HFFc6 (cell line): ENCODE measurements at places on chromosomes 7 and 10. TPM values are rescaled to one million over a fixed set of nuclear protein-coding genes. Genes with fewer than 3 reads are reported as not detected.

Gene PON1
- total RNA-seq: not detected in 3 replicates

Gene FBXL13
- 0.55 and 0.71 TPM in 2 replicates for total RNA-seq

- peaks cover 15% of the 10 kb centered on the region for H3K36me3 ChIP-seq
- H3K4me3 ChIP-seq: no peak overlapping the region
- H3K27me3 ChIP-seq: peaks cover 23% of the 10 kb centered on the region
- H3K27ac ChIP-seq: peak overlapping the region; percentile 65
Measured at GRCh38 chr10:79292891-79293746, 54.1 kb upstream of the PPIF start.

DNA sequence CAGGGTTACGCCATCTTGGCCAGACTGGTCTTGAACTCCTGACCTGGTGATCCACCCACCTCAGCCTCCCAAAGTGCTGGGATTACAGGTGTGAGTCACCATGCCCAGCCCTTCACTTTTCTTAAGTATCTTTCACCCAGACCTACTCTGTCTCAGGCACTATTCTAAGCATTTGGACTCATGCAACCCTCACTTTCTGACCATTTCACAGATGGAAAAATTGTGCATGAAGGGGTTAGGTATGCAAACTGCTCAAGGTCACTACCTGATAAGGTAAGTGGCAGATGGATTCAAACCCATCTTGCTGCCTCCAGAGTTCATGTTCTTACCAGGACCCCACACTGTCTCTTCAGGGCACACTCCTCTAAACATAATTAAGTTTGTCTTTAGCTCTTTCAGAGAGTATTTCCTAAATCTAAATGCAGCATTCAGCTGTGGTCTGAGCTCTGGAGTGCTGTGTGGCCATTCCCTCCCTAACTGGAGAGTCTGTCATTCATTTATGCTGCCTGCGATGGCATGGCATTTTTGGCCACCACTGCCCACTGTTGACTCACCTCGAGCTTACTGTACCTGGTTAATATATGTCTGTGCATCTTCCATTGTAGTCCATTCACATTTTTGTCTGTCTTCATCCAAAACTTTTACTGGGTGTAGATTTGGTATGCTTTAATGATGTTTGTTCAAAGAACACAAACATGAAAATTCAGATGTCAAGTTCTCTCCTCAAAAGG is 88.4 kb downstream of the CCDC71L start:
- no peaks in the 10 kb centered on the region; the same call in 1 of the 2 replicates for H3K27me3 ChIP-seq
- 0 out of 2 replicates have a peak, but pooled peaks cover 4% of the 10 kb centered on the region for H3K36me3 ChIP-seq
- DNase-seq: no peak

- no peaks in the 10 kb centered on the region for H3K27me3 ChIP-seq
- peaks cover 68% of the 10 kb centered on the region for H3K4me1 ChIP-seq
- no peak overlapping the region for H3K27ac ChIP-seq
- H3K4me3 ChIP-seq: no peak overlapping the region
- no peak for DNase-seq
- peaks cover 21% of the 10 kb centered on the region for H3K36me3 ChIP-seq
Measured at GRCh38 chr7:34067005-34067778, 161.9 kb downstream of the BMPER start.

Gene CALCR
- total RNA-seq: not detected in 3 replicates

- H3K27me3 ChIP-seq: peaks cover 2% of the 10 kb centered on the region
- H3K4me3 ChIP-seq: peak overlapping the region; percentile 91
- peak overlapping the region; percentile 55 for H3K27ac ChIP-seq
- DNase-seq: peak; percentile 18
Measured at GRCh38 chr7:2520131-2520760, 672 bp downstream of the LFNG start.

Gene AASS
- total RNA-seq: 8.0 to 9.0 TPM (median 8.6 TPM) in 3 replicates

Gene TFPI2
- 40.5 to 89.7 TPM (median 60.9 TPM) in 3 replicates for total RNA-seq

Gene NXPH1
- not detected in 3 replicates for total RNA-seq

Gene ABLIM1
- total RNA-seq: 9.1 to 14.4 TPM (median 12.4 TPM) in 3 replicates

GRCh38 chr10:89213191-89213808 is 6.2 kb upstream of the CH25H start:
- peaks cover 50% of the 10 kb centered on the region for H3K4me1 ChIP-seq
- H3K27ac ChIP-seq: no peak overlapping the region
- DNase-seq: peak; percentile 44
- H3K27me3 ChIP-seq: no peaks in the 10 kb centered on the region; the same call in none of the 2 replicates
- H3K36me3 ChIP-seq: no peaks in the 10 kb centered on the region

- H3K36me3 ChIP-seq: no peaks in the 10 kb centered on the region
- DNase-seq: no peak
- peaks cover 1% of the 10 kb centered on the region for H3K27me3 ChIP-seq
- H3K27ac ChIP-seq: peak overlapping the region; percentile 73
Measured at GRCh38 chr10:93894516-93895378, 969 bp downstream of the SLC35G1 start.

GRCh38 chr10:133184591-133185244 is 24.7 kb downstream of the KNDC1 start:
- peaks cover 9% of the 10 kb centered on the region for H3K27me3 ChIP-seq
- no peak overlapping the region for H3K4me3 ChIP-seq
- H3K36me3 ChIP-seq: no peaks in the 10 kb centered on the region; the same call in 1 of the 2 replicates
- no peak for DNase-seq

DNA sequence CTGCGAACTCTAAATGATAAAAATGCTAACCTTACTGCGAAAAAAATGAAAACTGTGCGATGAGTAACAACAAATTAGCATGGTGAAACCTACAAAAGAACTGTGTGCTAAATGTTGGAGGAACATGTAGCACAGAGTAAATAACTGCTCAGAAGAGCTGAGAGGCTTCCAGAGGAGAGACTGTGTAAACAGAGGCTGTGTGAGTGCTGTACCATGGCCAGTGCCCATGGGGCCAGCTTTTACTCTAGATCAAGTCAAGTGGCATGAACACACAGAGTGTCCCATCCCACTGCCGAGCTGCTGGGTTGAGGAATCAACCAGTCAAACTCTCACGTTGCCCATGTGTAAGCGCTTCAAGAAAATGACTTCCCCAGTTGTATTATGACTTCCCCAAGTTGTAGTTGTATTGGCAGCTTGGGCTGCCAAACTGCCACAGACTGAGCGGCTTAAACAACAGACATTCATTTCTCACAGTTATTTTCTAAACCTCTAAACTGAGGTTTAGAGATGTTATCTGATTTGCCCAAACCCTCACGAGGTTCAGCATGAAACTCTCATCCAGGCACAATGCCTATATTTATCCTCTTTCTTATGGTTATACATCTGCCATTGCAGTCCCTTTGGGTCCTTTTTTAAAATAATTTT is 270.7 kb downstream of the ABCA13 start:
- H3K36me3 ChIP-seq: no peaks in the 10 kb centered on the region
- H3K4me3 ChIP-seq: no peak overlapping the region
- no peak for DNase-seq

DNA sequence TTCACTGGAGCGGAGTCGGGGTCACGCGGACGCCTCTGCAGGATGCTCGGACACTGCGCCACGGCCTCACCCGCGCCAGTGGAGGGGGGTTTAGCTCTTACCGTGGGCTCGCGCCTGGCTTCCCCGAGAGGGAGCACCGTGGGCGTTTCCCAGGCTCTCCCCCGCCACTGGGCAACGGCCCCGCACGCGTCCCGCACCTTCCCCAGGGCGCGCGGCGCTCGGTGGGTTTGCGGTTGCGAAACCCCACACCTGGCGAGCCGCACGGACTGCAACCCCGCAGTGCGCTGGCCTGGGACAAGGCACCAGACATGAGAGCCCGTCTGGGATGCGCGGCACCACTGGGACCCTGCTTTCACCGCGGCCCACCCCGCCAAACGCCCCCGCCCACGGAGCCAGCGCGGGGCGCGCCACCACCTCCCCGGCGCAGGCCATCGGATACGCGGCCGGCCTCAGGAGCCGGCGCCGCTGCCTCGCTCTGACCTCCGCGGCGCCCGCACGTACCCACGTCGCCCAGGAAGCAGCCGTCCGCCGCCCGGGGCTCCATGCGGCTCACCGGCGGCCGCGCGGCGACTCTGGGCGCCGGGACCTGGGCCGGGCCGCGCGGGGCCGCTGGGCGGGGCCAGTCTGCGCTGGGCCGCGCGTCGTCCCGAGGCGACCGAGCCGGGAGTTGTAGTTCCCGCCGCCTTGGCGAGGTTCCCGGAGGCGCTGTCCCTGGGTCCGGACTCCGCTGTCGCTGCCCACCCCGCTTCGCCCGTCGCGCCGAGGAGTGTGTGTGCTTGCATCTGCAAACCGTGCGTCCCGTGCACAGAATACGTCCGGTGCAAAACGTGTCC is at the start of gene ASB13:
Gene ASB13 (minus strand): TSS at position 588 of the 833 bp plus-strand sequence. CDS start 44 bp downstream, at position 544.
- peaks cover 12% of the 10 kb centered on the region for H3K27me3 ChIP-seq
- peak within 1 kb of the TSS; percentile 92 for H3K4me3 ChIP-seq
- no peaks in the 10 kb centered on the region for H3K36me3 ChIP-seq
